ENCODE measurements at places on chromosomes 2 and 18.

GRCh38 chr2:238238766-238239542, 884 bp downstream of the HES6 start:
- DNase-seq, result peak; percentile 37

DNA sequence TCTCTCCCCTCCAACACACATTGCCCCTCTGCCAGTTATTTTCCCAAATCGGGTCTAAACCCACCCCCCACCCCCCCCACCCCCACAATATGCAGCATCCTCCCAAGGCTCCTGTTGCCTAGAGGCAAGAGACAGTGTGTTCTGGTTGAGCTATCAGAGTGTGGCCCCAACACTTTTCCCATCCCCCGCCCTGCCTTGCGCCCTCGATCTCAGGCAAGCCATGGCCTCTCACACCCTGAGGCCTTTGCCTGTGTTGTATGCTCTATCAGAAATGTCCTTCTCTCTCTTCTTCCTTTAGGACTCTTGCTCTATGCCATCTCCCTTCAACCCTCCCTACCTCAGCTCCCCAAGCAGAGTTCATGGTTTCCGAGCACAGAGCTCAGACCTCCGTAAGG, 9.5 kb upstream of the GRHL1 start:
- no peak for DNase-seq

GRCh38 chr2:65293376-65293775, 65.7 kb downstream of the ACTR2 start:
- no peak for DNase-seq

DNA sequence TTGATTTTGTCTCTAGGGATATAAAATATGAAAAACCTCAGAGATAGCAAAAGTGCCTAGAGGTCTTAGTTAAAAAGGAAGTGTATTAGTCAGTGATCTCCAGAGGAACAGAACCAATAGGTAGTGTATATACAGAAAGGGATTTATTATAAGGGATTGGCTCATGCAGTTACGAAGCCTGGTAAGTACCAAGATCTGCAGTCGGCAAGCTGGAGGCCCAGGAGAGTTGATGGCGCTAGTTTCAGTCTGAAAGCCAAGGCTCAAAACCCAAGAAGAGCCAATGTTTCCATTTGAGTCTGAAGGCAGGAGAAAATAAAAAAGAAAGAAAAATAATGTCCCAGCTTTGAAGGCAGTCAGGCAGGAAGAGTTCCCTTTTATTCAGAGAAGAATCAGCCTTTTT, 93.3 kb downstream of the COLEC12 start:
- no peak for DNase-seq

DNA sequence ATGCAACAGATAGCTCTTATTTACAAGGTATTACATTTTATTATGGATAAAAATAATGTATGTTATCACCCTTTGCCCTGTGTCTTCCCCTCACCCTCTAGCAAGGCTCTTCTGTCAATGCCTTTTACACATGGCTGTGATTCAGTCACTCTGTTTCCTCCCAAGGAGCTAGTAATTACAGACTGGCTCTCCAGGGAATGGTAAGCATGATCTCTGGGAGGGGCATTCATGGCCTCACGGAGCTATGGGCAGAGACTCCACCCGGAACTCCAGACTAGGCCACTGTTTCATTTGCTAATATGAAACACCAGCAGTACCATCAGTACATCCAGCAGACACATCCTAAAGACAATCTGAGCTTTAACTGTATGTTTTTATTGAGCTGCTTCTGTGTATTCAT, 410.9 kb upstream of the CYRIA start:
- DNase-seq, result no peak

GRCh38 chr2:3132466-3132865, 245.2 kb downstream of the EIPR1 start:
- no peak for DNase-seq

DNA sequence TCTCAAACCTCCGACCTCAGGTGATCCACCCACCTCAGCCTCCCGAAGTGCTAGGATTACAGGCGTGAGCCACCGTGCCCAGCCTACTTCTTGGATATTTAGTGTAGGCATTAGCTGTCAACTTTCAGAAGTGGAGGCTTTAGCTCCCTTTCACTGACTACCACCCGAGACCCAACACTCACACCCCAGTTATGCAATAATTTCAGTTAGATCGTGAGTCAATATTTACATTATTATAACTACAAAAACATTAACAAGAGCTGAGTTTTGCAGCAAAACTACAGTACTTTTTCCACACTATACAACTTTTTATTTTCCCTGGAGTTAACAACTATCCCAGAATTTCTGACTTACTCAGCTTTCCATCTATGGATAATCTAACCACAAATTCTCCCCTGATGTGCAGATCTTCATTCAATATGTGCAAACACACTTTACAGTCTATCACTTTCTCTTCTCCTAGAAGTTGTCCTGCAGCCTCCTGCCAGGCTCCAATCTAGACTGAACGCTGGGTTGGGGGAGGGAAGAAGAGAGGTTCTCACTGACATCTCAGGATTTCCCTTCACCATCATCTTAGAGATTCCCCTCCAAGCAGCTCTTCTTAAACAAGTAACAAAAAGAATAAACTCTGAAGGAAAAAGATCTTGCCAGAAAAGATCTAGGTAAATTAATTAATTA, 10.1 kb downstream of the TBC1D8 start:
- DNase-seq, result no peak

- DNase-seq, result no peak
Measured at GRCh38 chr2:188675391-188676009, 298.7 kb upstream of the COL3A1 start.

- DNase-seq, result peak; percentile 46
Measured at GRCh38 chr2:135744760-135745314, 3.2 kb downstream of the UBXN4 start.

DNA sequence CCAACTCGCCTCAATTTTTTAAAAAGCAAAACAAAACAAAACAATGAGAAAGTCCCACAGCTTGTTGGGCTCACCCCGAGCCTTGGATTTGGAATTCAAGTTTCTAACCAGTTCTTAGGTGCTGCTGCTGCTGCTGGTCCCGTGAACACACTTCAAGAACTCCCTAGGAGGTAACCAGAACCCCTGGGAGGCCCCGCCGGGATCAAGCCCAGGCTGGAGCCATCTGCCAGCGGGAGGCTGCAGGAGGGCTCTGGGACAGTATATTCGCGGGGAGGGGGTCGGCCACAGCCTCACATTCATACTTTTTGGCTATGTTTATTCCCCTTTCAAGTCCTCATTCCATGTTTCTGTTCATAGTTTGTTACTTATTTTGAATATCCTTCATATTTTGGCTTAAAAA, 223.4 kb downstream of the TFCP2L1 start:
- DNase-seq, result no peak

- no peak for DNase-seq
Measured at GRCh38 chr2:98749066-98749450, 18.1 kb upstream of the MGAT4A start.

- no peak for DNase-seq
Measured at GRCh38 chr2:75361486-75361885, 162.2 kb upstream of the TACR1 start.

- DNase-seq, result no peak
Measured at GRCh38 chr2:85066006-85066740, 67.0 kb upstream of the TCF7L1 start.

GRCh38 chr2:9779596-9780264, 63.5 kb upstream of the TAF1B start:
- peak; percentile 60 for DNase-seq

GRCh38 chr2:222959358-222959757, 92.6 kb upstream of the KCNE4 start:
- DNase-seq, result no peak

- DNase-seq, result no peak
Measured at GRCh38 chr2:120774557-120775160, 39.0 kb downstream of the GLI2 start.

DNA sequence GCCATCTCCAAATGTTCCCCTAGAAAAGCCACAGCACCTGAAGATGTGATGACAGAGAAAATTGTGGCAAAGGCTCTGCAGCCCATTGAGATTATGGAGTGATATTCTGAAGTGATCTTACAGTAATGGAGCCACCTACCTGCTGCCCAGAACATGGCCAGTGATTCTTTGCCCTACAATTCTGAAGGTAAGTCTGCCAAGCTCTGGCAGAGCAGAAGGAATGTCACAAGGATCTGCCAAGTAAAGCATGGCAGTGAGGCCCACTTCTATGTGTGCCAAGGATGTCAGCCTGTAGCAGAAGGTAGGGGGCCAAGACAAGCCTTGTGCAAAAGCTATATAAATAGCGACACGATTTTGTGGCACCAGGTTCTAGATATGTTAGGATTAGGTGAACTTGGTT, 155.1 kb downstream of the RND3 start:
- DNase-seq, result no peak

DNA sequence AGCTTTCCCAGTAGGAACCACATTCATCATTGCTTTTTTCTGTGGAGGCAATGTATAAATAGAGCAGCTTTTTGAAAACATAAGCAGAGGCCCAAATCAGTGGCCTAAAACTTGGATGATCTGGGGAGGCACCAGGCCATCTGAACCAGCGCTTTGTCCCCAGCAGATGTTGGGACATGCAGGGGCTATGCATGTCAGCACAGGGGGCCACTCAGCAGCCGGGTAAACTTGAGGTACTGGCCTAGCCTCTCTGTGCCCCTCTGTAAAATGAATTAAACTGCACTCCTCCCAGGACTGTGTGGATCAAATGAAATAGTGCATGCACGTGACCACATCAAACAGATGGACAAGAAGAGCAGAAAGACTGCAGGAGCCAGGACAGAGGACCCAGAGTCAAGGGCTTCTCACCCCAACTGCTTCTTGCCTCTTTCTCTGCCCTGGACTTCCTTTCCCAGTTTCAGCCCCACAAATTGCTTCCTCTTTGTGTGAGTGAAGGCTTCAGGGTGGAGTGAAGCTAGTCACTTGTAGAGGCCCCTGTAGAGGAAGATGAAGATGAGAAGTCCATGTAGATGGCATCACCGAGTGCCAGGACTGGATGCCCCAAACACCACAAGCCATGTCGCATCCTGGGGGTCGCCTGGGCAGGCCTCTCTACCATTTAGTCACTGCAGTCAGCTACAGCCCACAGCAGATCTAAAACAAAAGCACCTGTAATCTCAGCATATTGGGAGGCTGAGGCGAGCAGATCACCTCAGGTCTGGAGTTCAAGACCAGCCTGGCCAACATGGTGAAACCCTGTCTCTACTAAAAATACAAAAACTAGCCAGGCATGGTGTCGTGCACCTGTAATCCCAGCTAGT, 53.2 kb downstream of the IMPA2 start:
- no peak for DNase-seq
